ENCODE measurements at places on chromosomes 11 and 22. TPM values are rescaled to one million over a fixed set of nuclear protein-coding genes. Genes with fewer than 3 reads are reported as not detected.

- DNase-seq: no peak
These were observed 364.2 kb downstream of the TENM4 start for GRCh38 chr11:79076526-79077115.

DNA sequence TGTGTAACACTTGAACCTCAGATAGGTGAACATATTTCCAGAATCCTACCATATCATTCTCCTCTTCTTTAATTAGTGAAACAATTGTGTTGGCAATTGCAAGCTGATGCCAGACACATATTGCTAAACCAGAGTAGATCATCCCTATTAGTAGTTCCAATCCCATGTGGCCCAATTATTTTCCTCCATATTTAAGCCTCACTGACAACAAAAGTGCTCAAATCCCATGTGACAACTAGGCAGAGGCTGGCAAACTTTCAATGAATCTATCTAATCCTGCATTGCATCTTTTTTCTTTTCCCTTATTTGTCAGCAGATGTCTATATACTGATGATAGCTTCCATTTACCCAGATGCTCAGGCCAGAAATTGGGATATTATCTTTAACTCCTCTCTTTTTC lies 90.4 kb downstream of the GRIA4 start:
- no peak for DNase-seq

BLID gene
- not detected for polyA plus RNA-seq

CHST1 gene
- 3.3 TPM for polyA plus RNA-seq

All from spleen (tissue), 13 donors.